ENCODE measurements at places on chromosomes 7 and 10. TPM values are rescaled to one million over a fixed set of nuclear protein-coding genes. Genes with fewer than 3 reads are reported as not detected.

ZP3 gene
- total RNA-seq: 2.2 TPM

OLAH gene
- total RNA-seq: not detected

ZNF777 gene
- total RNA-seq: 13.4 TPM

TNRC18 gene
- 80.1 TPM for total RNA-seq

NUDT13 gene
- 1.8 TPM for total RNA-seq

NXPH1 gene
- not detected for total RNA-seq

PNLIPRP3 gene
- not detected for total RNA-seq

GJD4 gene
- not detected for total RNA-seq

MBL2 gene
- not detected for total RNA-seq

TSC22D4 gene
- 113 TPM for total RNA-seq

OR9A4 gene
- not detected for total RNA-seq

CTAGE4 gene
- total RNA-seq: 3.8 TPM

MCM10 gene
- total RNA-seq: 2.1 TPM

NEUROD6 gene
- total RNA-seq: not detected

MTERF1 gene
- 20.4 TPM for total RNA-seq

CDH23 gene
- 5.6 TPM for total RNA-seq

ACSM6 gene
- total RNA-seq: not detected

REEP3 gene
- 18.6 TPM for total RNA-seq

RALA gene
- 22.4 TPM for total RNA-seq

Data from CD4-positive, CD25-positive, alpha-beta regulatory T cell (primary cell).